ENCODE measurements at places on chromosomes 2 and 18.

GRCh38 chr2:49210191-49210590 is 55.9 kb upstream of the FSHR start:
- DNase-seq = no peak

GRCh38 chr2:132733094-132733493 is 63.1 kb upstream of the LYPD1 start:
- no peak for DNase-seq

DNA sequence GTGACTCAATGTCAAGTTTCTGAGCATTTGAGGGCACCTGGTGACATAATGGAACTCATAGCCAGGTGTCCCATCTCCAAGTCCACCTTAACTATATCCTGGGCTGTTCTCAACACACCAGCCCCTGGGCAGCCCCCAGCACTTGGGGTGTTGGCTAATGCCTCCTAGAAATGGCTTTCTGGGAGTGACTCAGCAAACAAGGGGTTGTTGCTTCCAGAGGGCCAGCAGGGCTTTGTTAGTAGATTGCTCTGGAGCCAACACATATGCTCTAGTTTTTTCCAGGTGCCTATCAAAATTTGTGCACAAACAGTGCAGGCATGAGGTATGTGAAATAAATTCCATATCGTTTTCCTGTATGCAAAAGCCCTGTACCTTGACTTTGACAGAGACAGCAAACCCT is 448.4 kb downstream of the SLC4A3 start:
- no peak for DNase-seq

- DNase-seq = no peak
These were observed 364.4 kb downstream of the ZNF521 start for GRCh38 chr18:24987303-24988252.

GRCh38 chr2:156955701-156956100 is 301.8 kb upstream of the GALNT5 start:
- no peak for DNase-seq

DNA sequence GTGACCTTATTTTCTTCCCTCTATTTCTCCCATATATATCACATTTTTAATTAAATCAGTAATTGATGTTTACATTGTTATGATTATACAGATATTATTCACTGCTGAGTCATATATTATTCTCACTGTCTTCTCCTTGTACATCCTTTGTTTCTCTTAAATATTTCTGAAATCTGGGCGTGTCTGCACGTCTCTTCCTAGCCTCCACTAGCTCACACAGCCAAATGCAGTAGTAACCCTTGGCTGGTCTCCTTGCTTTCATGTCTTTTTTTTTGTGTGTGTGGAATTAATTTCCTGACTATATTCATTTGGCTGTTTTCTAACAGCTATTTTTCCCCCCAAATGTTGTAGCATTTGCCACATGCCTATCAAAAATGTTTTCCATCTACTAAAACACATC is 15.8 kb downstream of the CCNYL1 start:
- DNase-seq = no peak

- no peak for DNase-seq
These were observed 171.8 kb upstream of the KLF7 start for GRCh38 chr2:207337234-207338219.

DNA sequence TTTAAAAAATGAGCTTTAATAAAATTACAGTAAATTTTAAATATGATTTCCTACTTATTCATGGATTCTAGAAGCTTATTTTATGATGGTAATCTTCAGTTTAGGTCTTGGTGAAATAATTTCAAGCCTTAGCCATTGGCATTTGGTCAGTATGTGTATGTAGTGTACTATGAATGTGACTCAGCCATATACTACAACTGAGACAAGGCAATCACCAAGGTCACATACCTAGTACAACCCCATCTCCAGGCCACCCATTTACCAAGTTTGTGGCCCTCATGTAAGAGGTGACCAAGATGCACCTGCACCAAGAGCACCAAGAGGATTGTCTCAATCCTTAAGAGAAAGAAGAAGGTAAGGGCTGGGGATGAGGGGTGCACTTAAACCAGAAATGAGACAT is 54.8 kb upstream of the FRZB start:
- no peak for DNase-seq

Data from GDM1 (cell line).